ENCODE measurements at places on chromosomes 11 and 22.

GRCh38 chr11:69630017-69630416 is 10.9 kb upstream of the CCND1 start:
- no peak for DNase-seq

DNA sequence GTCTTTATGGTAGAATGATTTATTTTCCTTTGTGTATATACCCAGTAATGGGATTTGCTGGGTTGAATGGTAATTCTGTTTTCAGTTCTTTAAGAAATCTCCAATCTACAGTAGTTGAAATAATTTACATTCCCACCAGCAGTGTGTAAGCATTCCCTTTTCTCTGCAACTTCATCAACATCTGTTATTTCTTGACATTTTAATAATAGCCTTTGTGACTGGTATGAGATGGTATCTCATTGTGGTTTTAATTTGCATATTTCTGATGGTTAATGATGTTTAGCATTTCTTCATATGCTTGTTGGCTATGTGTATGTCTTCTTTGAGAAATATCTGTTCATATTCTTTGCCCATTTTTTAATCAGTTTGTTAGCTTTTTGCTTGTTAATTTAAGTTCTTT is 901.2 kb downstream of the METTL15 start:
- peak; percentile 64 for DNase-seq

DNA sequence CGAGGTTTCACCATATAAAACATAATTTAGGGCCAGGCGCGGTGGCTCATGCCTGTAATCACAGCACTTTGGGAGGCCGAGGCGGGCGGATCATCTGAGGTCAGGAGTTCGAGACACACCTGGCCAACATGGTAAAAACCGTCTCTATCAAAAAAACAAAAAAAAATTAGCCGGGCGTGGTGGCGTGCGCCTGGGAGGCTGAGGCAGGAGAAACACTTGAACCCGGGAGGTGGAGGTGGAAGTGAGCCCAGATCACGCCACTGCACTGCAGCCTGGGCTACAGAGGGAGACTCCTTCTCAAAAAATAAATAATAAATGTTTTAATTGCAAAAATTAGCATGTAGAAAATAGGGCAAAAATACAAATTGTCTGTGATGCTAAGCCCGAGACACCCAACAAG is 993 bp upstream of the SFI1 start:
- no peak for DNase-seq

DNA sequence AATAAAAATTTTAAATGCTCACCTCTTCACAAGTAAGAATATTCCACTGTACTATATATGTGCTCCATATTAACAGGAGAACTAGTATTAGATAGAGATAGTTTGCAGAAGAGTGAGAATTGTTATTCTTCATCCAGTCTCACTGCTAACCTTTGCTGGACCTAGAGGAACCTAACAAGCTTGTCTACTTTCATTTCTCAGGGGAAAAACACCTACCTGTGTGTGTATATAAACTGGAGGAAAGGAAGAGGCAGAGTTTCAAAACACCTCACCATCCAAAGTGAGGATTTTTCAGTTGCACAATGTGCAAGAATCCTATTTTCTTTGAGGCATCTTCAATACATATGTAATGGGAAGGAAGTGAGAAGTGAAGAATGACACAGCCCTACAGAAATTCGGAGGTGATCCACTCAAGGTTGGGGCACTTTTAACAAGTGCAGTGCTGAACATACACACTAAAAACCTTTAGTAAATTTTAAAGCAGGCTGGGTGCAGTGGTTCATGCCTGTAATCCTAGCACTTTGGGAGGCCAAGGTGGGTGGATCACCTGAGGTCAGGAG is 52.4 kb downstream of the SYTL2 start:
- DNase-seq, result no peak

DNA sequence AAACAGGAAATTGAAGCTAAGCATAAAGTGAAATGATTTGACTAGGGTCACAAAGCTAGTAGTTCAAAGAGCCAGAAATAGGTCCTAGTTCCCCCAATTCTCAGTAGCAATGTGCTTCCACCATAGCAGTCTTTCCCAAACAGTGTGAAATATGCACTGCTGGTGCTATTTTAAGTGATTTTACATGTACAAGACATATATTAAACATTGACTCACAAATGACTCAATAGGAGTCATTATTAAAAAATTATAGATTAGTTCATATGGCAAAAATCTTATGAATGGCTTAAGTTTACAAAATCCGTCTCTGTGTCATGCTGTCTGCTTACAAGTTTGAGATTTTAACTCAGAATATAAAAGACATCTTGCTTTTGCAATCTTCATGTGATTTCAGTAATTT is 21.4 kb downstream of the KIF18A start:
- DNase-seq, result peak; percentile 68

DNA sequence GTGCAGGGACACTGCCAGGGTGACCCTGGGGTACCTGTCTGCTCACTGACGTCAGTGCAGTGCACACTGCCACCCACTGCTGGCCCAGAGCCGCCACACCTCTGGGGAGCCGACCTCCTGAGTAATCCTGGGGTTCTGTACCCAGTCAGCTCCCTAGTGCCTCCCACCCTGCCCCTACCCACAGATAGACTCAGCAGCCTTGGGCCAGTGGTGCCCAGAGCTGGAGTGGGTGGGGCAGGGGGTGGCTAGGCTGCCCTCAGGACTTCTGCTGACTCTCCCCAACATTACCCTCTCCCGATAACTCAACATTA is 5.8 kb downstream of the NRXN2 start:
- no peak for DNase-seq
